Neural progenitor cell (in vitro differentiated cells): ENCODE measurements at places on chromosomes 6 and 20. TPM values are rescaled to one million over a fixed set of nuclear protein-coding genes. Genes with fewer than 3 reads are reported as not detected.
A peak's percentile ranks its signal among the peaks of the same experiment; 100 is the strongest.

GRCh38 chr6:12958052-12958706 is 241.6 kb downstream of the PHACTR1 start:
- H3K4me3 ChIP-seq, result peak overlapping the region; percentile 34
- peaks cover 68% of the 10 kb centered on the region for H3K27me3 ChIP-seq
- DNase-seq, result no peak
- H3K36me3 ChIP-seq, result no peaks in the 10 kb centered on the region
- H3K27ac ChIP-seq, result no peak overlapping the region

Gene HCK
- not detected in 2 replicates for total RNA-seq

DNA sequence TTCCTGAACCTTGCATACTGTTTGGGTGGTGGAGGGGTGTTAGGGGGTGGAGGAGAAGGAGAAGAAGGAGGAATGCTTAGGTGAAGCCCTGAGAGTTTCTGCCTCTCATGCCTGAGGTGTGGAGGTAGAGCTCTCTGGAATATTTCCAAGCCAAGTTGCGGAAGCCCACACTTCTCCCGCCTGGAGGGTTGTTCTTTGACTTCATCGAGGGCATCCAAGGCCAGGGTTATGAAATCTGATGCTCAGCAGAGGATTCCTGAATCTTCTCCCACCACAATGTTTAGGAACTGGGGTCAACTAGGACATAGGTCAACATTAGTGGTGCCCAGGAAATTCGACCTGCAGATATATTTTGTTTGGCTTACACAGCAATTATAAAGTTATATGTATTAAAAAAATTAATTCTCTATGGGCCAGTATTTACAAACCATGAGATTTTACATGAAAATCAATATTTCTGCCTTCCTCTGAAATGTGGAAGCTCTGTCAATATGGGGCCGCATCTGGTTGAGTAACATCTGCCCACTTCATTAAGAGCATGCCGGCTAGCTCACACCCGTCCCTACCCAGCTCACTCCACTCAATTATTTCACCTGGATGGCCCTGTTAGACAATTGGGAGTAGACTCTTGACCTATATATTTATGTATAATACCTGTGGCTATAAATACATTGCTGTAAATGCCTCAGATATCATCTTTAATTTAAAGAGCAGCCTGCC is 257.1 kb upstream of the ZFP64 start:
- H3K27me3 ChIP-seq, result no peaks in the 10 kb centered on the region
- H3K27ac ChIP-seq, result no peak overlapping the region
- no peaks in the 10 kb centered on the region for H3K36me3 ChIP-seq
- peaks cover 8% of the 10 kb centered on the region for H3K4me1 ChIP-seq
- no peak for DNase-seq

GRCh38 chr6:4380881-4381281 is 245.5 kb upstream of the ECI2 start:
- H3K4me3 ChIP-seq, result no peak overlapping the region
- no peak overlapping the region for H3K27ac ChIP-seq
- H3K36me3 ChIP-seq, result no peaks in the 10 kb centered on the region
- peaks cover 19% of the 10 kb centered on the region for H3K4me1 ChIP-seq
- DNase-seq, result no peak

- peak overlapping the region; percentile 82 for H3K27ac ChIP-seq
- H3K36me3 ChIP-seq, result no peaks in the 10 kb centered on the region
- peak overlapping the region; percentile 80 for H3K4me3 ChIP-seq
- no peaks in the 10 kb centered on the region for H3K27me3 ChIP-seq
- peak; percentile 76 for DNase-seq
Measured at GRCh38 chr20:25389858-25390537, 637 bp downstream of the ABHD12 start.

GRCh38 chr20:58868795-58869194 is 16.3 kb downstream of the GNAS start:
- H3K36me3 ChIP-seq, result no peaks in the 10 kb centered on the region
- no peaks in the 10 kb centered on the region for H3K27me3 ChIP-seq
- peaks cover 5% of the 10 kb centered on the region for H3K4me1 ChIP-seq
- peak; percentile 77 for DNase-seq
- no peak overlapping the region for H3K4me3 ChIP-seq

DNA sequence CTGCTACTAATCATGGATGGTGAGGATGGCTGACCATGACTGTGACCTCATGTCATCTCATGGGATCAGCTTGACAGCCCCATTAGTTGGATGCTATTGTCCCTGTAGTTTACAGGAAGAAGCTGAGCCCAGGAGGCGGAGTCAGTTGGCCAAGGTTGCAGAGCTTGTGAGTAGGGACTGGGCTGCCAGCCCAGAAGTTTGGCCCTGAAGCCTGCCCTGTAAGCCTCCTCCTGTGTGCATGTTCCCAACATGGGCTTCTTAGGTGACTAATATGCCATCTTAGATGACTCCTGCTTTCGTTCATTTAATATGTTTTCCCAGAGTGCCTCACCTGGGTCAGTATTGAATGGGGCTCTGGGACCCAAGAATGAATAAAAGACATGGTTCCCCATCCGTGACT is 6.9 kb downstream of the EDN3 start:
- no peaks in the 10 kb centered on the region for H3K36me3 ChIP-seq
- peaks cover 30% of the 10 kb centered on the region for H3K27me3 ChIP-seq
- H3K4me3 ChIP-seq, result no peak overlapping the region
- peaks cover 10% of the 10 kb centered on the region for H3K4me1 ChIP-seq

DNA sequence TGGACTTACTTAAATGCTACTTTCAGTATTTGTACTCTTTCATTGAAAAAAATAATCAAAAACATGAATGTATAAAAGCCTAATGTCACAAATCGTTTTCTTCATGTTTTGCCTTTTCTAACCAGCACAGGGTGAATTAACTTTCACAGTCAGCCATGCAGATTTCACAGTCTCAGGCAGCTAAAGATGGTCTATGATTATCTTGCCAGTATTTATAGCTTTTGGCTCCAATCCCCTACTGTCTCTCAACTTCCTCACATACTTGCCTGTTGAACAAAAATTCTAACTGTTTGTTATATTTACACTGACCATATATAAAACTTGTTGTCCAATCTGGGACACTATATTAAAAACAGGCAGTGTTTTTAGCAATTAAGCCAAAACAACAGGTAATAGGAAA is 358.2 kb downstream of the ARHGAP18 start:
- H3K36me3 ChIP-seq, result no peaks in the 10 kb centered on the region
- no peaks in the 10 kb centered on the region for H3K4me1 ChIP-seq
- no peak for DNase-seq
- no peak overlapping the region for H3K4me3 ChIP-seq

Gene REM1
- total RNA-seq, result not detected in 2 replicates

Gene INSM1
- total RNA-seq, result 0.28 and 0.41 TPM in 2 replicates

- H3K36me3 ChIP-seq, result no peaks in the 10 kb centered on the region
- no peak for DNase-seq
- no peaks in the 10 kb centered on the region for H3K27me3 ChIP-seq
- no peak overlapping the region for H3K27ac ChIP-seq
- peaks cover 7% of the 10 kb centered on the region for H3K4me1 ChIP-seq
Measured at GRCh38 chr6:159213405-159213804, 44.2 kb downstream of the FNDC1 start.

GRCh38 chr6:20211037-20211940 is 980 bp downstream of the MBOAT1 start:
- peak; percentile 14 for DNase-seq
- H3K27me3 ChIP-seq, result peaks cover 63% of the 10 kb centered on the region
- H3K4me1 ChIP-seq, result peaks cover 17% of the 10 kb centered on the region

Gene PPIL6
- 4.8 and 7.9 TPM in 2 replicates for total RNA-seq

Gene ADGRG6
- total RNA-seq, result 0.39 and 0.93 TPM in 2 replicates

DNA sequence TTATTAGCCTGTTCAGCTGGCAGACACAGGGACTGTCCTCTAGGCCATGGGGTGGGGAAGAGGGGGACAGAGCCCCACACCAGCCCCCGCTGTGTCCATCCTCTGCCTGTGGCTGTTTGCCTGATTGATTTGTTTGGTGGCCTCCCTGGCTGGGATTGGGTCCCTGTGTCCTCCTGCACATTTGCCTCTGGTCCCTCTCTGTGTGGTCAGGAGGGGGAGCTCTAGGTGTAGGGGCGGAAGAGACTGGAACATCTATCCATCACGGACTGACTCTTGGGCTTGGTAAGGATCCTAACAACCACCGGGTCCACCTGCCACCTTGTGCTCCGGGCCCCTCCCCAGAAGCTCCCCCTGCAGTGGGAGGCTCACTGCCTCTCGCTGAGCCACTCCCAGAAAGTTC is 38.4 kb upstream of the CCDC167 start:
- H3K36me3 ChIP-seq, result no peaks in the 10 kb centered on the region
- no peak for DNase-seq
- H3K27ac ChIP-seq, result no peak overlapping the region
- H3K4me1 ChIP-seq, result peaks cover 37% of the 10 kb centered on the region

DNA sequence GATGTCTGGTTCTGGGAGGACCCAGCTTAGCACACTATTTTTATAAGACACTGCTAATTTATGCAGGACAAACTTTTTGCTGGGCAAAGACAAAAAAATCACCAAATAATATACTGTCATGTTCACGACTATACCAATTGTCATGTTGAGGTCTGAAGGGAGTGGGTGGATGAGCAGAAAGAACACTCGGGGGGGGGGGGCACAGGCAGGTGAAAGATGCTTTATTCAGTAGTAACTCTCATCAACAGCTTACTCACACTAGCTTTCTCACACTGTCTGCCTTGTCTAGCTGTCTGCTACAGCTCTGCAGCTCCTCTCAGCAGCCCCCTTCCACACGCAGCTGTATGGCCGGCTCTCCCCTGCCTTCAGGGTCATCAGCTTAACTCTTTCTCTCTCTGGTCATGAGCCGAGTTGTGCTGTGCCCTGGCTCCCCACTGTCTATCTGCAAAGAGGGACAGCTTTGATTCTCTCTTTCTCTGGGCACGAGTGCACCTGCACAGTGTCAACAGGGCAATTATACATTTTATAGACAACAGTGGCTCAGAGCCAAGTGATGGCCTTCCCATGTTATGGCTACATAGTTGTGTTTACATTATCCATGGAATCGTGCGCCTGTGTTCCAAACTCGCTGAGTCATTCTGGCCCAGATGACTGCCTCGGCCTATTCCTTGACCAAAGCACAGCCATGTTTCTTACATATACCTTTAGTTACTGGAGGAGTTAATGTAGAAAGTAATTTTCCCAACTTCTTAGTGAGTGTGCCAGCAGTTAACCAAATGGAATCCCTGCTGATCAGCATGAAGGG is 187.7 kb upstream of the PRSS16 start:
- H3K36me3 ChIP-seq, result no peaks in the 10 kb centered on the region
- H3K27me3 ChIP-seq, result no peaks in the 10 kb centered on the region
- no peaks in the 10 kb centered on the region for H3K4me1 ChIP-seq

Gene AVP
- not detected in 2 replicates for total RNA-seq

DNA sequence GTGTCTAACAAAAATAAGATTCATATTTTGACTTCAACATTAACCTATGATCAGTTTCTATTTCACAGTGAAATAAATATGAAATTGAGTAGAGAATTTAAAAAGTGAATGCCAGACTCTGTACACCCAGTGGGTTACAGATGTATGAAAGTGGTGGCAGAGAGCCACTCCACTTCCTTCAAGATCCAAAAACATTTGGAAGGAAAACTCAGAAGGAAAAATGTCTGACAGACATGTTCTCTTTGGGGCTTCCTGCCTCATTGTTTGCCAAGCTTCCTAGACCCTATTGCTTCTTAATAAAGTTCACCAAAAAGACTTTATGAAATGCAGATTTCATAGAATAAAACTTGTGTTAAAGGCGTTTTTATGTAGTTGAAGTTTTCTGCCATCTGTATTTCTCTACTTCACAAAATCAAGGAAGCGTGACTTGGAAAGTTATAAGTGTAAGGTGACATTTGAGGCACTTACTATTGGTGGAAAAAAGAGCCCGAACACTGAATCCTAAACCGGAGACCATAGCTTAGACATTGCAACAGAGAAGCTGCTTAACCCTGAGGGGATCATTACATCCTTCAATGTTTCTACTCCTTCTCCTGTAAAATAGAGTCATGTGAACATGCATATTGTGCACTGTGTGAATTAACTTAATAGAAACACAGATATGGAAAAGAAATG is 12.8 kb downstream of the HMGCLL1 start:
- no peaks in the 10 kb centered on the region for H3K4me1 ChIP-seq
- no peak overlapping the region for H3K4me3 ChIP-seq
- H3K36me3 ChIP-seq, result no peaks in the 10 kb centered on the region
- no peak for DNase-seq
- no peak overlapping the region for H3K27ac ChIP-seq
- H3K27me3 ChIP-seq, result no peaks in the 10 kb centered on the region

Gene PNPLA1
- total RNA-seq, result not detected in 2 replicates
